NCI-H524 treated with DMSO at 0.1 percent for 48 hours (cell line): ENCODE measurements at places on chromosomes 3 and 15.

DNA sequence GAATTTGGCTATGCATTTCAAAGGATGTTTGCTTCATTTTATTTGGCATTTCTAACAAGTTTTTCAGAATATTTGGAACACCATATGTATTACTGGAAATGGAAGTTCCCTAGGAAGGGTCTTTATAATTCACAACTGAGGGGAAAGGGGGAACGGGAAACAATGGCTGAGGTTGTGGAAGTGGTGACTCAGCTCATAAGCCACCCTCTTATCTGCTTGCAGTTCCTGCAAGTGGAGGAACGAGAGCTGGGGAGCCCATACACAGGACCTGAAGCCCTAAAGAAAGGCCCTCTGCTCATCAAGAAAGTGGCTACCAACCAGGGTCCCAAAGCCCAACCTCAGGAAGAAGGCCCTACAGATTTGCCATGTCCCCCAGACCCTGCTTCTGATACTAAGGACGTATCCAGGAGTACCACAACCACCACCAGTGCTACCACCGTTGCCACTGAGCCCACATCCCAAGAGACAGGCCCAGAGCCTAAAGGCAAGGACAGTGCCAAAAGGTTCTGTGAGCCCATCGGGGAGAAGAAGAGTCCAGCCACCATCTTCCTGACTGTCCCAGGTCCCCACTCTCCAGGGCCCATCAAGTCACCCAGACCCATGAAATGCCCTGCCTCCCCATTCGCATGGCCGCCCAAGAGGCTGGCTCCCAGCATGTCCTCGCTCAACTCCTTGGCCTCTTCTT, 37.9 kb downstream of the ESYT3 start:
- no peak for DNase-seq

- no peak for DNase-seq
Measured at GRCh38 chr15:71810256-71811035, at the start of gene NR2E3. NR2E3 (plus strand) TSS chr15:71810554; CDS start chr15:71810744, 190 bp downstream.

DNA sequence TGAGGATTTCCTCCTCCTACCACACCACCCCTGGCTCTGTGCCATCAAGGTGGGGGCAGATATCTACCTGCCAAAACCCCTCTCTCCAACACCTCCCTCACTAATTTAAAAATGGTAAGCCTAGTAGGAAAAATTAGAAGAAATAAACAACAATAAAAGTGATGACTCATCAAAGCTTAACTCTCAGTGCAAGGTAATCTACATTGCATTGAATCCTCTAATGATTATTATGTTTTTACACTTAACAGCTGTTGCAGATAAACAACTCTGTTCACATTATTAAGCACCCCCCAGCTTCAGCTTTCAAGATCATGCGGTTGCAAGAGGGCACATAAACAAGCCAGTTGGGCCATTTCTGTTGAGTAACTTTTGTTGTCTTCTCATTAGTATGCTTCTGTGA, 396.1 kb upstream of the ATP11B start:
- DNase-seq: no peak

- no peak for DNase-seq
Measured at GRCh38 chr15:87733541-87733941, 523.0 kb downstream of the NTRK3 start.
